ENCODE measurements at places on chromosomes 16 and 17.

DNA sequence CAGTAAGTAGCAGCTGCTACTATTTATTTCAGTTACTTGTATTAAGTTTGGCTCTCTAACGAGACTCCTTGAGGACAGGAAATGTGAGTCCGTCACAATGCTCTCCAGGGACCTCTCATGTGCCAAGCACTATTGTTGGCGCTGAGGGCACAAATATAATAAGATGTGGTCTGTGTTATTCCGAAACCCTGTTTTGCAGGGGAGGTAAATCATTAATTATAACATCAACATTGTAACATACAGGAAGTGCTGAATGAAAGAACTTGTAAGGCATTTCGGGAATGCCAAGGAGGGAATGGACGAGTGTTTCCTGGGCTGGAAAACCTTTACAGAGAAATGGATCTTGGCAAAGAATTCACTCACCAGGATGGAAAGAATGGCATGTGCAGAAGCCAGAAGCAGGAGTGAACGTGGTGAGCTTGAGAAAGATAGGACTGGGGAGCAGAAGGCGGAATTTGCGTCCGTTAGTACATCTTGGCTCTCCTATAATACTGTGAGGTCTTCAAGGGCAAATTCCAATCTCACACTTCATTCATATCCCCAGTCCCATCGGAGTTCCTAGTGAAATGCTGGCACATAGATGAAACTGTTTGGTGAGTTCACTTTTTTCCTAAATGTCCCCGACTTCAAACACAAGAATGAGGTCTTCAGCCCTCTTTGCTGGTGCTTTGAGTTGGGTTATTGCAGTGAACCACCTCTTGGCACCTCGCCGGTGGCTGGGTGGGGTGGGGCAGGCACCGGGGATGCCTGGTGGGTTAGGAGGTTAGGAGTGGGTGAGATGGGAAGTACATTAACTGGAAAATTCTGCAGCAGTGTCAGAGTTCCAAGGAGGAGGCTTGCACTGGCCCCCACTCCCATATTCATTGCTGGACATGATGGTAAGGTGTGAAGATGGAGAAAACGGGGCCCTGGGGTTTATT is 11.5 kb downstream of the TAC4 start:
- DNase-seq = no peak

DNA sequence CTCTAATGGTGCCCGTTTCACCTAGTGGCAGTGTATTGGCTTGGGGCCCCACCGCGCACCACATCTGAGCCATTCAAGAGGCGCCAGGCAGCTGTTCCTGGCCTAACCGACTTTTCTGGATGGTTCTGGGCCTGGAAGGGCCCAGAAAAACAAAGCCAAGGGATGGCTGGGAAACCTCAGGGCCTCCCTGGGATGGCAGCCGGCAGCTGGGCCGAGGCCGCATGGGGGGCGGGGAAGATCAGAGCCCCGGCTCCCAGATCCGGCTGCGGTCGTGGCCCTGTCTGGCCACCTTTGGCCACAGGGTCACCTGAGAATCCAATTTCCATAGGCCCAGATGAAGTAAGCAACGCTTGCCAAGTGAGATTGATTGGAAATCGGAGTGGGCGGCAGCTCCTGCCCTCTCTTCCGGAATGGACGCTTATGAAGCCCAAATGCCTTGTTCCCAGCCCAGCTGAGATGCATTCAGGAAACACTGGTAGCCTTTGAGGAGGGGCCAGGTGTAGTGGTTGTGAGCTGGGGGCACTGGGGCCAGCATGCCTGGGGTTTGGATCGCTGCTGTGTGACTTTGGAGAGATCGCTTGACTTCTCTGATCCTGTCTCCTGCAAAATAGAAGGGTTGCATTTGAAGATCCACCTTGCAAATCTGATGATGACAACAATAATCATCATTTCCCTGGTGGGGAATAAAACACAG is 163.8 kb upstream of the GSE1 start:
- no peak for DNase-seq

DNA sequence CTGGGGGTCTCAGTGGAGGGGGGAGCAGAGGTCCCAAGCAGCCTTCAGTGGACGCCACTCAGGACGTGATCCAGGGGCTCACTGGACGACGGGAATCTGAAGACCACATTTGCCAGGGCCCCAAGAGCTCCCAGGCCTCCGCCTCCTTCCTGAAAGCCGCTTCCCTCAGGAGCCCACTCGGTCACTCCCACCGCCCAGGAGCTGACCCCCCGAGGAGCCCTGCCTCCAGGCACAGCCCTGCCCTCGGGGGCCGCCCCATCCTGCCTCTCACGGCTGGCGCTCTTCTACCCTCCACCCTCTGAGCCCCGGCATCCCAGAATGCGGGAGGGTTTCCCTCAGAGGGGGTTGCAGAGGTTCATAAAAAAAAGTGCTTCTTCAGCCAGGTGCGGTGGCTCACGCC is 24.2 kb downstream of the TIMM22 start:
- no peak for DNase-seq

GRCh38 chr16:27241658-27242057 is 26.9 kb downstream of the NSMCE1 start:
- DNase-seq = peak; percentile 7

DNA sequence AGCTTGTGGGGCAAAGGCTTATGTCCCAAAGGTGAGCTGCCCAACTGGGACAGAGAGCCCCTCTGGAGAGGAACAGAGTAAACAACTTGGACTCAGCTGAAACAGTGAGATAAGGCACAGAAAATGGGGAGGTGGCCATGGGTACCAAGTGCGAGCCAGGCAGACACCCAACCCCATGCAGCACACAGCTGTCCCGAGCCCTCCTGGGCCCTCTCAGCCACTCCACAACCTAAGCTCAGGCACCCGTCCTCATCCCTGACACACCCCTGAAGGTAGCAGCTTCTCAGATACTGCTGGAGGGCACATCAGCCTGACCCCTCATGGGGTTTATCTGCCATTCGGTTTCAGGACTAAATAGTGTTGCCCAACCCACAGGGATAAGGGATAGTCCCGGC is 4.8 kb upstream of the GFOD2 start:
- no peak for DNase-seq

GRCh38 chr17:63425483-63425882 is 20.6 kb downstream of the CYB561 start:
- peak; percentile 82 for DNase-seq

DNA sequence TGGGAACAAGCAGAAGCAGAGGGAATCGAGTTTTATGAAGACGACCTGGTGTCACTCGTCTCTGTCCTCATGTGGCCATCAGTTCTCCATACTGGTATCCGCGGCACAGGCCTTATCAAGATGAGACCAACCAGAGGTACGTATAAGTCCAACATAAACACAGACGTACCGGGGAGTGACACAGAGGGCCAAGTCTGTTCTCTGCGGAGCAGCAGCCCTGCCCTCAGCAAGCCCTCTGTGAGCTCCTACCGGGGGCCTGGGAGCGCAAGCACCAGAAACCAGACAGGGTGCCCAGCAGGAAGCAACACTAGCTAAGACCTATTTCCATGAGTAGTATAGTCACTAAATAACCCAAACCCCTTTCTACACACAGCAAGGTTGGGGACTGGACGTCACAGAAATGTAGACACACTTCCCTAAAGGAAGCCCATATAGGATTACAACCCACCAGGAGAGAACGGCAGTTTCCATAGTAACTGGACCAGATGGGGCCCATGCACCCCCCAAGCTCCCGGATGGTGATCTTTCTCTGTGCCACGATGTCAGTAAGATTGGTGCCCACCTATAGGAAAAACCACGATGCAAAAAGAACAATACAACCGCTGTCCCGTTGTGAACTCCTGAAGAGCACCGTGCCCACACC is 911 bp downstream of the ARL16 start:
- no peak for DNase-seq

- no peak for DNase-seq
Observed at GRCh38 chr16:1712791-1713261, 6.8 kb downstream of the MAPK8IP3 start.

- DNase-seq = no peak
Observed at GRCh38 chr17:76679239-76679638, 31.5 kb downstream of the MXRA7 start.

- peak; percentile 78 for DNase-seq
Observed at GRCh38 chr17:2259769-2260536, 43.6 kb downstream of the SMG6 start.

GRCh38 chr16:50678531-50678930 is 2.6 kb downstream of the SNX20 start:
- no peak for DNase-seq

DNA sequence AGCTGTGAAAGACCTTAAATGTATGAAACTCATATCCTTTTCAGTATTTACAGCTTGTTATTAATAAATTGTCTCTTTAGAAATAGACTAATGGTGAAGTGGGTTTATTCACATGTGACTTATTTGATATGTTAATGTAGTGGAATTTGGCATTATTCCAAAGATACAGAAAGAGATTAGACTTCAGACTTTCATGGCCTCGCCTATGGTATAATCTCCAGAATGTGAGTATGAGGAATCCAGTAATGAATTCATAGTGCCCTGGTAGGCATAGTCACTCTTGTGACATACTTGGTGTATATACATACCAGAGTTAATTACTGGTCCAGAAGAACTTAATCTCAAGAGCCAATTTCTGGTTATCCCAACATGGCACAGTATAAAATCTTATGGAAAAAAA is 72.7 kb downstream of the OMG start:
- DNase-seq = no peak

GRCh38 chr16:47524007-47524405 is 62.9 kb downstream of the PHKB start:
- DNase-seq = no peak

- peak; percentile 51 for DNase-seq
Observed at GRCh38 chr17:75876190-75876937, 2.0 kb downstream of the TRIM47 start.

- no peak for DNase-seq
Observed at GRCh38 chr16:79672524-79672923, 72.0 kb upstream of the MAF start.

DNA sequence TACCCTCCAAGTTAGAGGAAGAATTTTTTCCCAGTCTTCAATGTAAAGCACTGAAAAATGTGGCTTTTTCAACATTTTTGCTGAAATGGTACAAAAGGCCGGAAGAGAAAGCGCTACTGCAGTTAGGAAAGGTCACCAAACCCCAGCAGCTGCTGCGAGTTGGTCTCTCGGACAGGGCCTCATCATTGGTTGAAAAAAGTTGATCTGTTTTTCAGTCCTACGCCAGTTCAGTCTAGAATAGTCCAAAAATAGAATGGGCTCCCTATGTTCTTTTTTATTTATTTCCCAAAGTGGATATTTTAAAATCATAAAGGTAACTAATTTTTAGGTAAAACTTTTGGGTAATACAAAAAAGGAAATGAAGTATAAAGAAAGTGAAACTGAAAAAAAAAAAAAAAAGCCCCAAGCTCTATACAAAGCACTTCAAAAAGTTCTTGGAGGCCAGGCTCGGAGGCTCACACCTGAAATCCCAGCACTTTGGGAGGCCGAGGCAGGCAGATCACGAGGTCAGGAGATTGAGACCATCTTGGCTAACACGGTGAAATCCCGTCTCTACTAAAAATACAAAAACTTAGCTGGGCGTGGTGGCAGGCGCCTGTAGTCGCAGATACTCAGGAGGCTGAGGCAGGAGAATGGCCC is 17.4 kb downstream of the ADAP2 start:
- DNase-seq = no peak

DNA sequence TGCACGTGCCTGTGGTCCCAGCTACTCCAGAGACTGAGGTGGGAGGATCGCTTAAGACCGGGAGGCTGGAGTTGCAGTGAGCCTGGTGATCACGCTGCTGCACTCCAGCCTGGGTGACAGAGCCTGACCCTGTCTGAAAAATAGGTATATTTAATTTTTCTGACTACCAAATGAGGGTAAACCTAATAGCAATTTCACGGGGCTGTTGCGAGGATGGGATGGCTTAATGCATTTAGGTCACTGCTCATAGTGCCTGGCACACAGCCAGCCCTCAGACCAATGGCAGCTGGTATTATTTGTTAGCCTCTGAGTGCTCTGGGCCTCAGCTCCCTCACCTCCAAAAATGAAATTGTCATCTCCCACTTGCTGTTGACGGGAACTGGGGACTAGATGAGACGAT is 5.9 kb upstream of the CDIP1 start:
- no peak for DNase-seq
